ENCODE measurements at places on chromosomes 2 and 18.

DNA sequence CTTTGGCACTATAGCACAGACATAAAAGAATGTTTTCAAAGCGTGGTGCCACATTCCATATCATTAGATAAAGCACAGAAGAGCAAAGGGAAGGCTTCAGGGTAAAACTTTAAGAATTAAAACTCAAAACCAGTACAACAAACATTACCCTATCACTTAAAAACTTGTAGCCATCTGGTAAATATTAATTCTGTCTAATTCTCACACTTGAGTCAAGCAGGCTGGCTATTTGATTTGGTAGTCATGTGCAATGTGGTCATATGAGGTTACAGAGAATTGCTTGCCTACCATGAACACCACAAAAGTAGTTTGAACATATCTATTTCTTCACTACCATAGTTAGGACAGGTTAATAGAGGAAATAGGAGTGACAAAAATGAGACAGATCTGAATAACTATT lies 244.9 kb downstream of the IRS1 start:
- no peak for DNase-seq

GRCh38 chr18:78183815-78184214 lies 795.8 kb upstream of the SALL3 start:
- DNase-seq: no peak

DNA sequence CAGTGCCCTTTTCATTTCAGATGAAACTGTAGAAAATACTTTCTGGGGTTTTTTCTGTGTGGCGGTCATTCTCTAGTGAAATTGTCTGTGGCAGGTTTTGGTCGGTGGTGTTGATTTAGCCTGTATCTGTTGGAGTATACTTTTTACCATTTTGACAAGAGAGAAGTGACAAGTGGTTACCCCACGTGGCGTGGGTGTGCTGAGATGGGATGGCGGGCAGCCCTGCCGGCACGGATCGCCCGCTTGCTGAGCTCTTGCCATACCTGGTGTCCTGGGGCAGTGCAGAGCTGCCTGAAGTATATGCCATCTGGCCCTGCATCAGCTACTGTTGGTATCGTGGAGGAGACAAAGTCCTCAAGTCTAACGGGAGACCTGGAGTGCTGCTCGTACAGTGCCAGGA lies 64.1 kb downstream of the MRPS9 start:
- DNase-seq: no peak

- DNase-seq: peak; percentile 7
These were observed 63.6 kb upstream of the ACSL3 start for GRCh38 chr2:222797261-222797660.

- no peak for DNase-seq
These were observed 49.8 kb downstream of the PTPN4 start for GRCh38 chr2:119809339-119810048.

GRCh38 chr2:110748489-110748867 lies 16.1 kb downstream of the ACOXL start:
- DNase-seq: peak; percentile 49

GRCh38 chr2:34004936-34005335 lies 405.8 kb upstream of the FAM98A start:
- DNase-seq: no peak

- no peak for DNase-seq
These were observed 154.1 kb upstream of the REV1 start for GRCh38 chr2:99643787-99644418.

DNA sequence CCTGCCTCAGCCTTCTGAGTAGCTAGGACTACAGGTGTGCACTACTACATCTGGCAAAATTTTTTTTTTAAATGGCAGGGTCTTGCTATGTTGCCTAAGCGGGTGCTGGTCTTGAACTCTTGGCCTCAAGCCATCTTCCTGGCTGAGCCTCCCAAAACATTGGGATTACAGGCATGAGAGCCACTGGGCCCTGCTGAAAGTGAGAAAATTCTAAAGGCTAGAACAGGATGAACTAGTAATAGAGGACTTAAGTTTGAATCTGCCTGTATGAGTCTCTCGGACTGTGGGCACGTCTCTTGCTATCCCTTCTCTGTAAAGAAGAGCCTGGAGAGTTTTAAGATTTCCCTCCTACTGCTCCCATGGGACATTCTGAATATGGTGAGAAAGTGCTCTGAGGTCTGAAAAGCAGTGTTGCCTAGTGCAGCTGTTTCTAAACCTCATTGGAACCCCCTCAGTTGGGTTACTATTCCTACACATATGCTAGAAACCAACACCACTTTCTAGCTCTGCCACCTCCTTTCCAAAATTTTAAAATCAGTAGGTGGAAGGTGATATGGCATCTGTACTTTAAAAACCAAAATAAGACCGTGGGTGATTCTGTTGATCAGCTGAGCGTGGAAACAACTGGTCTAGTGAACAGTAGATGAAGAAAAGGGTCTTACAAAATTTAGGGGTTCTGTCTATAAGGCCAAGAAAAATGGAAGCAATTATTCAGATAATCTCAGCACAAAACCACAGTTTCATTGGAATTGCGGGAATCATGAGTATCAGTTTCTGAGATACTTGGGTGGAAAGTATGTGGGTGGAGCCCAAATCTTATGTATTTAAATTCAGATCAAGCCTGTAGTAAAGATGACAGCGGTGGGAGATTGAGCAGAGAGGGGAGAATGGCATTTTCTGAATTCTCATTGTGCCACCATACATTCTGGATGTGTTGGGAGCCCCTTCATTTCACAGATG lies 259.8 kb upstream of the CXCR4 start:
- DNase-seq: no peak

GRCh38 chr2:109189751-109190150 lies 60.7 kb downstream of the SH3RF3 start:
- no peak for DNase-seq

DNA sequence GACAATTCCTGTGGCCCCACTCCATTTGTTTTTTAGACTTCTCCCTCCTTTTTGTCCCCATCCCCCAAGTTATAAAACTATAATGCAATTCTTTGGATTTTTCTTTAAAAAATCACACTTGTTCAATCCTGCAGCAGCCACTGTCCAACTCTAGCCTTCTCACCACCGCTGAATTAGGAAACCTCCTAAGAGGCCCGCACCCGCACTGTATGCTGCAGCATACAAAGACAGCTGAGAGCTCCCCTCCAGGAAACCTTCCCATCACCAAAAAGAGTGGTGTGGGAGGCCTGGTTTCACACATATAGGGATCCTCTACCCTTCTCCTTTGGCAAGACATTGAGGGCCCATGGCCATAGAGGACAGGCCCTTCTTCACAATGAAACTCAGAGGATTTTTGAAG lies 2.9 kb downstream of the PCGF1 start:
- no peak for DNase-seq

DNA sequence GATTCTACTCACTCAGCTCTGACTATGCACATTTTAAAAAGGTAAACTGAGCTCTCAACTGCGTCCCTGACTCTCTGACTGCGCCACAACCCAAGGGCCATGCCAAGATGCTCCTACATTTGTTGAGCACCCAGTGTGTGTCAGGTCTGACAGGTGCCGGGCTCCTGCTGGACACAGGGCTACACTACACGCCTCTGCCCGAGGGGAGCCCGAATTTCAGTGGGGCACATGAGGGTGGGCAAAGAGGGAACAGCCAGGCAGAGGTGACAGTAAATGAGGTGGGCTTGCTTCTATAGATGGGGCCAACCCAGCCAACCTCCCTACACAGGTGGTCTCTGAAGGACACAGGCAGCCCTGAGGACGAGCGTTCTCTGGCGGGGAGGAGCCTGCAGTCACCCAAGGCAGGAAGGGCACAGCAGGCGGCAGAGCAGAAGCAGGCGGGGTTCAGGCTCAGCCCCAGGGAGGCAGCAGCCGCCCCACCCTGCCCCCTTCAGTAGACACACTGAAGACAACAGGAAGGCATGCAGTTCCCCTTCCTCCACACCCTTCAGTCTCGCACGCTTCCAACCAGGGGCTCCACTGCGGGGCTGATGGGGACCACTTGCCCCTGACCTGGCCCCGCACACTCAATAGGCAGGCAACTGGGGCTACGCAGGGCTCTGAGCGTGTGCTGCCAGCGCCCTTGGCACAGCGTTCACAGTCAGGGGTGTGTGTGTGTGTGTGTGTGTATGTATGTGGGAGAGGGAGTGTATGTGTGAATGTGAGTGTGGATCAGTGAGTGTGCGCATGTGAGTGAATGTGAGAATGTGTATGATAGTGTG lies 98.4 kb downstream of the UXS1 start:
- no peak for DNase-seq

DNA sequence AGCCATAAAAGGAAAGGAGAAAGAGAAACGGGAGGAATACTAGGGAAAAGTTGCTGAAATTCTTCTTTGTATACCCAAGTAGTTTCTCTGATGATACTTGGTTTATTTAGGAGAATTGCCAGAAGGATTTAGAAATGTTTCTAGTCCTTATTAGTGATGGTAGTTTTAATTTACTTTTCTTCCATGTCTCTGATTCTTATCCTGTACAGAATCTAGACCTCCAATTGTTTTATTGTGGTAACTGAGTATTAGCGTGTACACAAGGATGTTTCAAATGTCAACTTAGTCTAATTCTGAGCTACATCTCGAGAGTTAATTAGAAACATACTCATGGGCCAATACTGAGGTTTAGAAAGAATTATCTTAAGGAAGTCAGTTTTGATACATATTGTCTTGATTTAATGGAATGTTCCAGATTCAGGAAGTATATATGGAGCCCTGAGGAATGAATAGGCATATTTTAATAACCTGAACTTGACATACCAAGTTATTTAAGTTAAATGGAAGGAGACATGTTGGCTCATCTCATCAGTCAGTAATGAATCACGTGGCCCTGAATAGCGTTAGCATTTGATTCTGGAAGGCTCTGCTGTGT lies 219.6 kb downstream of the LTBP1 start:
- no peak for DNase-seq

DNA sequence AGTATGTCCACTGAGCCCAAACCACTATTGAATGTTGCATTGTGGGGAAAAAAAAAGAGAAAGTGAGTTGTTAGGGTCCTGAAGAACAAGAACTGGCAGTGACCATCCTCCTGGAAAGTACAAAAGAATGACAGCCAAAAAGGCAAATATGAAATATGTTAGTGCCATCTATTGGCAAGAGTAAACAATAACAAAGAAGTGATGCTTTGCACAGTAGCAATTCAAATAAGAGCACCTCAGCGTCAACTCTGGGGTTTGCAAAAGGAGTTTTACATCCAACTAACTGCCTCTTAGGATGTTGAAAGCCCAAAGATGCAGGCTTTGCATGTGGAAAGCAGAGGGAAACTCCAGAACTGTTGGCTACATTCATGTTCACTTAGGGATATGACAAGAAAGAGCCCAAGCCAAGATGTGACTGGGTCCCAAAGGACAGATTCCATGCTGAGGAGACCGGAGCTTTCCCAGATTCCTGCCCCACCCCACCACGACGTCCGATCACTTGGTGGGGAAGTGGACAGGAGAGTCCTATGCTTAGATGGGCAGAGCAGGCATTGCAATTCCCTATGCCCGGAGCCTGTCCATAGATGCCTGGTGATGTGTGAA lies 15.6 kb downstream of the TRABD2A start:
- DNase-seq: no peak

DNA sequence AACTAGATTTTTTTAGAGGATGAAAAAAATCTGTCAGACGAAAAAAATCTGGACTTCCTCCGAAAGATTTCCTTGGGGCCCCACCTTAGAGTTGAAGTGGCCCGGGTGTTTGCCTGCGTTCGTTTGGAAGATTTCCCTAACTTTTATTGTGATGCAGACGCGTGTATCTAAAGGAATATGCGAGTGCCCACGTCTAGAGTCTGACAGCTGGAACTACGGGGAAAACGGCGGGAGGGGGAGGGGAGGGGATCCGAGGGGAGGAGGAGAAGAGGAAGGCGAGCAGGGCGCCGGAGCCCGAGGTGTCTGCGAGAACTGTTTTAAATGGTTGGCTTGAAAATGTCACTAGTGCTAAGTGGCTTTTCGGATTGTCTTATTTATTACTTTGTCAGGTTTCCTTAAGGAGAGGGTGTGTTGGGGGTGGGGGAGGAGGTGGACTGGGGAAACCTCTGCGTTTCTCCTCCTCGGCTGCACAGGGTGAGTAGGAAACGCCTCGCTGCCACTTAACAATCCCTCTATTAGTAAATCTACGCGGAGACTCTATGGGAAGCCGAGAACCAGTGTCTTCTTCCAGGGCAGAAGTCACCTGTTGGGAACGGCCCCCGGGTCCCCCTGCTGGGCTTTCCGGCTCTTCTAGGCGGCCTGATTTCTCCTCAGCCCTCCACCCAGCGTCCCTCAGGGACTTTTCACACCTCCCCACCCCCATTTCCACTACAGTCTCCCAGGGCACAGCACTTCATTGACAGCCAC lies 2.4 kb upstream of the SP9 start:
- DNase-seq: peak; percentile 63

DNA sequence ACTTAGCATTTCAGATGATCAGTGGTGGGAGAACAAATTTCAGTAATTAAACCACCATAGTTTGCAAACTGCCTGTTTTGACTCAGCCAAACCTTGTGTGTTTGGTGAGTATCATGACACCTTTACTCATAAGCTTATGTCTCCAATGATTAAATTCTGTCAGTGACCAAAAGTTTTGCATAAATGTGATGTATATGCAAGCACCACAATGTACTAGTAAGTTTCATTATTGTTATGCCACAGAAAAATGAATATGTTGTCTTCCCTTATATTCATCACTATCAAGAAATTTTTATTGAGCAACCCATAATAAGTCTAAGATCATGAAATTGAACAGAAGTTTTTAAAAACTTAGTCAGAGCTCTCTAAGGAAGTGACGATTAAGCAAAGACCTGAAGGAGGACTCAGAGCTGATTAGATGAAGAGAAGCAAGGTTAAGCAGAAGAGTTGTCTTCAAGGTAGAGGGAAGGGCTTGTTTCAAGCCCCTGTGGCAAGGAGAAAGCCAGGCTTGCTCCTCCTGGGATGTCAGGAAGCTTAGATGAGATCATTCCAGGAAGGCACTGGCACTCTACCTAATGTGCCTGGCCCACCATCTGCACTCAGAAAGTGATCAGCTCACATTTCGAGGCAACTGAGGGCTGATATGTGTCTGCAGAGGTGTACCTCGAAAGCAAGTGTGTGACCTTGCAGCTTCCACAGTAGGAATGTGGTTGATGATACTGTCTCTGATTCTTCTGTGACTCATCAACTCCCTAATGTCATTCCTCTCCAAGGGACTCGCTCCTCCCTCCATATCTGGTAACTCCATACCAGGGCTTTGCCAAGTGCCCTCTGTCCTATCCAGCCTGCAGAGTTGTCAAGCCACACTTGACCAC lies 54.7 kb downstream of the KCTD18 start:
- no peak for DNase-seq

DNA sequence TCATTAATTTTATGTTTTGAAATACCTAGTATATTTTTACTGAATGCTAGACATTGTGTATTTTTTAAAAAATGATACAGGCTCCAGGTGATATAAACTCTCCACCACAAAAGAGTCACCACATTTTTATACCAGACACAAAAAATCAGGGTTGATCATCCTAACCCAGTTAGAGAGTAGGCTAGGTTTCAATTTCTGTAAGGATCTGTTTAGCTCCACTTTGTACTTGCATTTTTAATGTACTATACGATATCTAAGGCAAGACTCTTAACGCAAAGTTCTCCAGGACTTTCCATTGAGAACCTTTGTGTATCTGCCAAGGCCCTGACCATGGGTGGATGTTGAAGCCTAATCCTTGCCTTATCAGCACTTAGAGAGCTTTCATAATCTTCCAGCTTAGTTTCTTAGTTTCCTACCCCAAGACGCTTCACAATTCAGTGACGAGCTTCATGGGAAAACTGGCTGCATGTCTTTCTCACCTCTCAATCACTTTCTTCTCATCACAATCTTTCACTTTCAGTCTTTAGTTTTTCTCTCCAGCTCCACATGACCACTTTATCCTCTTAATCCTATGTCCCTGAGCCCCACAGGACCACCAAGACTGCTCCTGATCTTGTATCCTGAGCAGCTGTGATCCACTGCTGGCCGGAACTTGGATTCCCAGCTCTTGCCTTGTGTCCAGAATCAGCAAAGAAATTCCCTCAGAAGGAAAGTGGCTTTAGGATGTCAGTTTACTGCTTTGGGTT lies 635.8 kb downstream of the RNF144A start:
- DNase-seq: no peak
